ENCODE measurements at places on chromosomes 1 and 21.

DNA sequence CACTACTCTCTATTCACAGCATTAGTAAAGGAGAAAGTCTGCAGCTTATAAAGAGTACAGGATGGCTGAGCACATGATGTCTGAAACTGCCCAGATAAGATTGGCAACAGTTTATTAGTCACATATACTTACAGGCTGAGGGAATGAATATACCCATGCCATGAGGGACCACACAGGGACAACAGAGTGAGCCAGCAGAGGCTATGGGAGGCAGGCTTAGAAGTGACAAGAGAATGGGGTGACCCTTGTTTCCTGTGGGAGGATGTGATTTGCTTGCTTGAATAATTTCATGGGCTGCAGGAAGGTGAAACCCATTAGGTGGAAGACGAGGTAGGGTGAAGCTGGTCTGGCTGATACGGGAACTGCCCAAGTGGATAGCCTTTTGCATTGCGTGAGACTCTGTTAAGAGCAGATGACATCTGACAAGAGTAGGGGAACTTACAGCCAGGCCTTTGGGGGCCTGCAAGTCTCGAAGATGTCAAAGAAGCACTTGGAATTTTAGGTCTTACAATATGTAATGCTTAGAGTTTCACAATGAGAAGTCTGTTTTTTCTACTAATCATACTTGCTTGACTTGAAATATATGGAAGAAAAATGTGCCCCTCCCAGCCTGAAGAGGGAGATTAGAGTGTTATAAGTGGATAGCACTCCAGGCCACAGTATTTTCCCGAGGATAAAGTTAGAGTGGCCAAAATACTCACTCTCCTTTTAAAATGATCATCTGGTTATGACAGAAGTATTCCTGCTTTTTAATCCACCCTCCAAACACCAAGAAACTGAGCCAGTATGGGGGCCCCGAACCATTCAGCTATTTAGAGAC is 34.6 kb upstream of the TNFSF4 start:
- no peak for DNase-seq

- DNase-seq = no peak
These were observed 123.8 kb upstream of the IVNS1ABP start for GRCh38 chr1:185440877-185441276.

GRCh38 chr1:13725714-13726175 is 25.8 kb downstream of the PRDM2 start:
- DNase-seq = no peak

DNA sequence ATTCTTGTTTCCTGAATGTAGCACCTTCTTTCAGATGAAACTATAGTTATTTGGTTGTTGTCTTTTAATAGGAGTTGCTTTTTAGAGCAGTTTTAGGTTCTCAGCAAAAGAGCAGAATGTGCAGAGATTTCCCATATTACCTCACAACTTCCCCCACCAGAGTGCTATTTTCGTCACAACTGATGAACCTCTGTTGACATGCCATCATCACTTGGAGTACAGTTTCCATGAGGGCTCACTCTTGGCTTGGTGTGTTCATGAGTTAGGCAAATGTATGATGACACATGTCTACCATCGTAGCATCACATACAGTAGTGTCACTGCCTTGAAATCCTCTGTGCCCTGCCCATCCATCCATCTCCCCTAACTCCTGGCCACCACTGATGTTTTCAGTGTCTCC is 3.7 kb downstream of the IBA57 start:
- DNase-seq = no peak

- no peak for DNase-seq
These were observed 175.7 kb downstream of the ST6GALNAC3 start for GRCh38 chr1:76250271-76250670.

- DNase-seq = no peak
These were observed 44.0 kb downstream of the MATN1 start for GRCh38 chr1:30679201-30679975.

- peak; percentile 81 for DNase-seq
These were observed at the start of gene ZNF697 for GRCh38 chr1:119647734-119648619. Gene ZNF697 (minus strand): TSS chr1:119648266. CDS start chr1:119626100, 22,166 bp downstream.

- DNase-seq = no peak
These were observed 15.3 kb downstream of the FAM151A start for GRCh38 chr1:54607821-54608565.

- no peak for DNase-seq
These were observed 9.5 kb upstream of the ID3 start for GRCh38 chr1:23568608-23569383.

DNA sequence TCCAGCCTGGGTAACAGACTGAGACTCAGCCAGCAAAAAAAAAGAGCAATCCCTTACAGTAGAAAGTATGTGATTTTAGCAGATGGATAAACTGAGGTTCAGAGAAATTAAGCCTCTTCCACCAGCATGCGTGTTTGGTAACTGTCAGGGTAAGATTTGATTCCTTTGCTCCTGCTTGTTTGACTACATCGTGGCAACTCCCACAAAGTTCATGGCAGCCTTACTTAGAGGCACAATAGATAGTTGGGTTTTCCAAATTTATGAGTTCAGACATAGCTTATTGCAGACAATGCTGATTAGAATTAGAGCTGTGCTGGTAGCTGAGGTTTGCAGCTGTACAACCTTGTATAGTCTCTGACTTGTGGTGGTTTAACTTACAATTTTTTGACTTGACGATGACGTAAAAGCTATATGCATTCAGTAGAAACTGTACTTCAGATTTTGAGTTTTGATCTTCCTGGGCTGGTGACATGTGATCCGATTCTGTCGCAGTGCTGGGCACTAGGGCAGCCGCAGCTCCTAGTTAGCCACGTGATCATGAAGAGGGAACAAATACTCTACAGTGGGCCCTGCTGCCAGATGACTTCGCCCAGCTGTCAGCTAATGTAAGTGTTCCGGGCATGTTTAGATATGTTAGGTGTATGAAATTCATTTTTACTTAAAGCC is 167.8 kb downstream of the DHRS3 start:
- no peak for DNase-seq

DNA sequence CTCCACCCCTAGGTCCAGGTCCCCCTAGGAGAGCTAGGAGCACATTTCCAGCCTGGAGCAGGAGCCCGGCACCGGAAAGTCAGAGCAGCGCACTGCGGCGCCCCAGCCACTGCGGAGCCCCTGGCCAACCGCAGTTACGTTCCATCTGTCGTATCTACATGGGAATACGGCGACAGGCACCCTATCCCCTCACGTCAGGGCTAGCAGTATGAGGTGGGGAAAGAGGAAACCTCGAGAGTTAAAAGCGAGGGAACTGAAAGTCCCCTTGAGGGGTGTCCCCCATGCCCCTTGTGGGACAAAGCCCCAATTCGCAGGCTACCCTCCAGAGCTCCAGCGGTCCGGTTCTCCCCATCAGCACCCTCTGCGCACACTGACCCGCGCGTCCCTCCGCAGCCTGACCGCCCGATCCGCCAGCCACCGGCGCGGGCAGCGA is 995 bp downstream of the COLGALT2 start:
- no peak for DNase-seq

DNA sequence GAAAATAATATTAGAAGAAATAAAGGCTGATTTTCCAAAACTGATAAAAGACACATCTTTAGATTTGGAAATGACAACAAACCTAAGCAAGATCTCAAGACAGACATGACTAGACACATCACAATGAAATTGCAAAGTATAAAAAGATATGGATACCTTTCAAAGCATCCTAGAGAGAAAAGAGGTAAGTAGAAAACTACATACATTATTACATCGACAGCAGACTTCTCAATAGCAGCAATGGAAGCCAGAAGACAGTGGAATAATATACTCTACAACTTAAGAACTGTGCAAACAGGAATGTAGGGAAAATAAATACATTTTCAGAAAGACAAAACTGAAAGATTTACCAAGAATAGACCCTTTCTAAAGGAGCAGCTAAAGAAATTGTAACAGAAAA is 50.2 kb downstream of the DENND1B start:
- DNase-seq = no peak

- no peak for DNase-seq
These were observed 1.2 kb downstream of the RGL1 start for GRCh38 chr1:183806125-183806524.

DNA sequence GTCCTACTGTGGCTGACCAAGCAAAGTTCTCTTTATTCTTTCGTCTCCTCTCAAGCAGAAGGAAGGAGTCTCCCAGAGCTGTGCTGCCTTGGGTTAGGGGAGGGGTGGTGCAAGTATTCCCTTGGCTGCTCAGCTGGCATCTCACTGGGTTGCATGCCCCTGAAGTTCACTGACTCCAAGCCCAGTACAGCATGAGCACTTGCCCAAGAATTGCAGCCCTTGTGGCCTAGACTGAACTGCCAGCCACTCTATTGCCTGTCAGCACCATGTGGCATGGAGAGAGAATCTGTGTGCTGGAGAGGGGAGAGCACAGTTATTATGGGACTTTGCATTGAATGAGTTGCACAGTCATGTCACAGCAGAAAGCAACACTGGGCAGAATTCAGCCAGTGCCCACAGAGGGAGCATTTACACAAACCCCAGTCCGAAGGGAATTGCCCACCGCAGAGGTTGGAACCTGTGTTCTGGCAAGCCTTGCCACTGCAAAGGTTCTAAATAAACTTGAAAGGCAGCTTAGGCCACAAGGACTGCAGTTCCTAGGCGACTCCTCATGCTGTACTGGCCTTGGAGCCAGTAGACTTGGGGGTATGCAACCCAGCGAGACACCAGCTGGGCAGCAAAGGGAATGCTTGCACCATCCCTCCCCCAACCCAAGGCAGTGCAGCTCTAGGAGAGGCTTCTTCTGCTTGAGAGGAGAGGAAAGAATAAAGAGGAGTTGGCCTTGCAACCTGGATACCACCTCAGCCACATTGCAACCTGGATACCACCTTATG is 28.8 kb downstream of the DR1 start:
- DNase-seq = no peak

DNA sequence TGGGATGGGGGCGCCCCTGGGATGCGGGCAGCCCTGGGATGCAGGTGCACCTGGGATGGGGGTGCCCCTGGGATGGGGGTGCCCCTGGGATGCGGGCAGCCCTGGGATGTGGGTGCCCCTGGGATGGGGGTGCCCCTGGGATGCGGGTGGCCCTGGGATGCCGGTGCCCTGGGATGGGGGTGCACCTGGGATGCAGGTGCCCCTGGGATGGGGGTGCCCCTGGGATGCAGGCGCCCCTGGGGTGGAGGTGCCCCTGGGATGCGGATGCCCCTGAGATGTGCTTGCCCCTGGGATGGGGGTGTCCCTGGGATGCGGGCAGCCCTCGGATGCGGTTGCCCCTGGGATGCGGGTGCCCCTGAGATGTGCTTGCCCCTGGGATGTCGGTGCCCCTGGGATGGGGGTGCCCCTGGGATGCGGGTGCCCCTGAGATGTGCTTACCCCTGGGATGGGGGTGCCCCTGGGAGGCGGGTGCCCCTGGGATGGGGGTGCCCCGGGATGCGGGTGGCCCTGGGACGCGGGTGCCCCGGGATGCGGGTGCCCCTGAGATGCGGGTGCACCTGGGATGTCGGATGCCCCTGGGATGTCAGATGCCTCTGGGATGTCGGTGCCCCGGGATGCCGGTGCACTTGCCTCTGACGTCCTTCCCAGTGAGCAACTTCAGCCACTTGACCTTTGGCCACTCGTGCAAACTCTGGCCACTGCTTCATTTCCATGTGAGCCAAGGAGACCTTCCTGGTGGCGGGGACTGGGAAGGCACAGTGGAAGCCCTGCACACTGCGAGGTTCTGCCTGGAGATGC is 37.3 kb upstream of the SLC19A1 start:
- no peak for DNase-seq

- no peak for DNase-seq
These were observed 20.9 kb downstream of the DPH5 start for GRCh38 chr1:101004670-101005069.

DNA sequence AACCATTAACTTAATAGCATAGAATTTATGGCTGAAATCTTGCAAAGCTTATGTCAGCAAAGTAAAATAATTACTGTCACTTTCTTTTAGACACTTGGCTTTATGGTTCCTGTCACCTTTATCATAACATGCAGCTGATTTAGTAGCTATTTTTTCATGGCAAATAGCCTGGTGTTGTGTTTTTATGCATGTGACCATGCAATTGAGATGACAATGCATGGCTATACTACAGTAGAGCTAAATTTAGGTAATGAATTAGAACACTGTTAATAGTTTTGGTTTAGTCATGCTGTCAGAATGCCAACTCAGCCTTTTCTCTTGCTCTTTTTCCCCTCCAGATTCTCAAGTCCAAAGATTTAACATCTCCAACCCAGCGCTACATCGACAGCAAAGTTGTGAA is 88.6 kb downstream of the TGFB2 start:
- DNase-seq = no peak

DNA sequence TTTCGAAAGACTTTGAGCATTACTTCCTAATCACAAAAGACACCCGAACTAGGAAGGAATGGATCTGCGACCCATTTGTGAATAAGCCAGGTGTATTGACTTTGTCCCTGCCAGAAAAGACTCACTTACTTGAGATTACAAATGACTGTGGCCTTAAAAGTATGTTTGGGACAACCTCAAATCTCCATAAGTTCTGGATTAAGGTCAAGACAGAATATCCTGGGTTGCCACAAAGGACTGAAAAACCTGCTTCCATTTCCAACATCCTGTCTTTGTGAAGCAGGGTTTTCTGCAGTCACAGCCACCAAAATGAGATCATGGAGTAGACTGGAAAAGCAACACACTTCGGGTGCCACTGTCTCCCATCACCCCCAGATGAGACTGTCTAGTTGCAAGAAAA is 537.4 kb upstream of the ZRANB2 start:
- DNase-seq = no peak

GRCh38 chr21:42164064-42164789 is 54.7 kb upstream of the ABCG1 start:
- no peak for DNase-seq

- DNase-seq = no peak
These were observed 124.9 kb downstream of the ITSN1 start for GRCh38 chr21:33767236-33767635.

- DNase-seq = no peak
These were observed 123.7 kb downstream of the SMYD2 start for GRCh38 chr1:214404571-214405213.

DNA sequence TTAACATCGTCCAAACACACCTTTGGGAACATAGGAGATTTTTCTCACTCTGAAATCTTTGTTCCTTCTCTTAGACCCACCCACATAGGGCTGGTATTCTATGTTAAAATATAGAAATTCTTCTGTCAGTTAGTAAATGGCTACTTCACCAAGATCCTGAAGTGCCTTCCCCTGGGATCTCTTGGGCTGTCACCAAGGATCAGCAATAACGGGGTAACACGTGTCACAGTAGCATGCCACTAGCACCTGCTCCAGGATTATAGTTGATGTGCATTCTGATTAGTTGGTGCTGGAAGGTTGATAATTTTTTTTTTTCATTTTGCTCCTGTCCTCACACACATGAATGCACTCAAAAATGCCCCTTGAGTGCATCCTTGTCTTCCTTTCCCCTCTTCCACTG is 298.7 kb downstream of the NTNG1 start:
- no peak for DNase-seq

- DNase-seq = no peak
These were observed 644 bp downstream of the UBE4B start for GRCh38 chr1:10033359-10033845.

- DNase-seq = no peak
These were observed 71.7 kb downstream of the JAK1 start for GRCh38 chr1:64894438-64895196.

DNA sequence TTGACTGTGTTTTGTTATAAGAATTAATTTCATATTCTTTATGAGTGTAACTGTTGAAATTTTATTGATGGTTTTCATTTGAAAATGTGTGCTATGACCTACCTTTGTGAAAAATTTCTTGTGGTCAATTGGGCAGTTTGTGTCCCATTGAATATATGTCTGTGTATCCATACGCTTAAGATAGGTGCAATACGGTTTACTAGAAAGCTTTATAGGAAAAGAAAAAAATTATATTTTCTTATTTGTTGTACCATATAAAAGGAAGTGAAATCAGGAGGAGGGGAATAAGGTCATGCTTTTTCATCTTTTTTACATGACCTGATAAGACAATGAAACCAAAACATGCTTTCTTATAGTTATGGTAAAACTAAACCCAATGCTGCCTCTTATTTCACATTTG is 807.7 kb downstream of the USP25 start:
- no peak for DNase-seq

Data from cerebellar nuclear complex (tissue), 1 donor.